PC-3 (cell line): ENCODE measurements at places on chromosomes 1 and 21. TPM values are rescaled to one million over a fixed set of nuclear protein-coding genes. Genes with fewer than 3 reads are reported as not detected.

GRCh38 chr1:28822799-28823198 is 10.8 kb downstream of the OPRD1 start:
- no peak for DNase-seq

DNA sequence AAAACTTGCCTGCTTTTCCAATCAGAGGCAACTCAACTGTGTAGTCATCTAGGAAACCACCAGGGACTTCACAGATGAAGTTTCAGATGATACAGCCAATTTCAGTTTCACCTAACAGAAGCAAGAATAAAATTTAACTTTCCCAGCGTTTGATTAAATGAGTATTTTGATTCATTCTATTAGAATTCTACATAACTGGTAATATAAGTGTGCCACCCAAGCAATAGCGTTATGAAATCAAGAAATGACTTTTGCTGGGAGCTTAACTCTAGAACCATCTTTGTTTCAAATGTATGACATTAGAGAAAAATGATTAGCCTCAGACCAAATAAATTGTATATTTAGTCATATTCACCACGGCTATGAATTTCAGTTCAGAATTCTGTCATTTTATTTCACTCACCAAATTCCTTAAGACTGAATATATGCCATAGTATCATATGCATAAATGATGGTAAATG is 239.3 kb downstream of the NRIP1 start:
- DNase-seq: no peak

GRCh38 chr21:25953659-25954058 is 216.9 kb downstream of the APP start:
- peak; percentile 46 for DNase-seq

- DNase-seq: peak; percentile 76
These were observed 656.4 kb downstream of the LTN1 start for GRCh38 chr21:28336314-28336713.

DNA sequence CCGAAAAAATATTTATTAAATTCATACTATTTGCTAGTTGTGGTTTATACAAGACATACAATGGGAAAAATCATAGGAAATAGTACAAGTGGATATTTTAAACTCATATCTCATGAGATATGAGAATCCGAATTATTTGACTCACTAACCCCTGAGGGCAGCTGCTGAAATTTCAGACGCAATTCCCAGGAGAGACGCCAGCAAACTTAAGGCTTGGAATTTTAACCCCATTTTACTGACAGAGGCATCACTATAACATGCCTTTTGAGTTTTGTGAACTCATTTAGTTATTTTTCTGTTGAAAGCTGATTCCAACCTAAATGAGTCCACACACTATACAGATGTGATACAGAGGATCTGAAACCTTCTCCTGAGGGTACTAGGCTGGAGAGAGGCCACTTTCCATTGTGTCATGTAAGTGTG is 5.9 kb upstream of the MROH9 start:
- DNase-seq: no peak

GRCh38 chr1:204616641-204617040 is 68.9 kb downstream of the LRRN2 start:
- DNase-seq: no peak

DNA sequence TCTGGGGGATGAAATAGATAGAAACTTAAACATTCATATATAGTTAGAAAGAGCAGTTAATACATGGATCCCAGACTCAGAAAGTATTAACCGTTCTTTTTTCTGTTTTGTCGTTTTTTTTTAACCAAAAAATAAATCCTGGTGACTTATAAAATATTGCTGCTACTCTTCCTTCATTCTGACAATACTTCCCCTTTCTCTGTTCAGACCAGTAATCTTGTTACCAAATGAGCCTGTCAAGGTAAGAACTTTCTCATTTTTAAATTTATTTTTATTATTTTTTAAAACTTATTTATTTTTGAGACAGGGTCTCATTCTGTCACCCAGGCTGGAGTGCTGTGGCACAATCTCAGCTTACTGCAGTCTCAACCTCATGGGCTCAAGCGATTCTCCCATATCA is 13.7 kb downstream of the PTPN22 start:
- no peak for DNase-seq

DNA sequence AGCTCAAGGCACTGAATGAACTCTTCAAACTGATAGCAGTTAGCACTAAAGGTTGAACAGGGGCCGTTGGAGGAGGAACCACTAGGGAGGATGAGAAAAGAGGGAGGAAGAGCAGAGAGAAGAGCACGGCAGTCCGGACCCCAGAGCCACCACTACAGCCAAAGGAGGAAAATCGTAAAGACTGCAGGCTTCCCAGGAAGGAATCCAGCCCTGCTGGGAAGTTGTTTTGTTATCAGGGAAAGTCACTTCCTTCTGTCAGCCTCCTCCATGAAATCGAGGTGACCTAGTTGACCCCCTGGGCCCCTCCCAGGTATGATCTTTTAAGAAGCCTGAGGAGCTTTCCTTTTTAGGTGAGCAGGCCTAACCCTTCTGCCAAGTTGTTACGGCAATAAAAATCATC is 88.2 kb downstream of the PBX1 start:
- no peak for DNase-seq

CLDN8 gene
- total RNA-seq: 0.46 and 1.5 TPM in 2 replicates

- no peak for DNase-seq
These were observed 49.9 kb downstream of the C8B start for GRCh38 chr1:56915960-56916359.

DNA sequence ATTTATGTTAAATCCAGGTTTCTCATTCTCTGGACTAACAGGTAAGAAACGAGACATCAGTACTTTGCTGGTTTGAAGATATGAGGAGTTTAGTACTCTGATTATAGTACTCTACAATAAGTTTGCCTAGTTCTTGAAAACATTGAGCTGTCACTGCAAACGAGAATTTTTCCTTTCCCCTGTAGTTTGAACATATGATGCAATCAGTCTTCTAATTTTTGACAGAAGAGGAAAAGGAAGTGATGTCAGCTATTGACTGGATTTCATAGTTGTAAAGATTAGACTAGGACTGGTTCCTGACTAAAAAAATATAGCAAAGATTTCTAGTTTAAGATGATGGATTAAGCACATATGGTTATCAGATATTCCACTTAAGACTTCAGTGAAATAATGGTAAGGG is 461.9 kb downstream of the LRRIQ3 start:
- DNase-seq: no peak

LCE2B gene
- total RNA-seq: not detected in 2 replicates

DNA sequence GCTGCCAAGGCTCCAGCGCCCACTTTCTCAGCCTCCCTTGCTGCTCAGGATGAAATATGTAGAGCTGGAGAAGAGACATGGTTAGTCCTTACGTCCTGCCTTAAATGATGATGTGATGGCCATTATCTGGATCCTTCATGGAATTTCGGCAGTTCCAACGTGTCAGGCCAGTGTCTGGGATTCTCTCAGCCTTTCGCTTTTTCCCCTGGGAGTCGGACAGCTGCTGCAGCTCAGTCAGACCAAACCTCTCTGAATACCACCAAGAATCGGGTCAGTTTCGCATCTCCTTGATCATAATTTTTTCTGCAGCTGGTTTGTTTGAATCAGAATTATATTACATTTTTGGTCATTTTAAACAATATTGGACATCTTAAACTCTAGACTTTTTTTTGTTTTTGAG is 22.3 kb upstream of the KLHDC8A start:
- DNase-seq: no peak

DNA sequence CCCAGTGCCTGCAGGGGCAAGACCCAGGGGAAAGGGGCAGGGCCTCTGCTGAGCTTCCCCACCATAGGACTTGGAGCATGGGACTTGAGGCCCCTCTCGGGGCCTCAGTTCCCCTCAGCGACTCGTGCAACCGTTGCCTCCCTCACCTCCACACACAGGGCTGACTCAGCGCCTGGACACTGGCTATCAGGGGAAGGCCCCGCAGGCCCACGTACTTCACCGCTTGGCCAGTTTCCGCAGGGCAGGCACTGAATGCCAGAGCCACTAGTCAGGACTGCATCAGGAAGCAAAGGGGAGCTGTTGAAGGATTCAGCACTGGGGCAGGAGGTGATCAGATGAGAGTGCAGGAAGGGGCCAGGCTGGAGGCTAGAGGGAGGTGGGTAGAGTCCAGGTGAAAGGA is 15.5 kb upstream of the FAM131C start:
- DNase-seq: peak; percentile 82

NTRK1 gene
- 0.15 and 0.40 TPM in 2 replicates for total RNA-seq

DNA sequence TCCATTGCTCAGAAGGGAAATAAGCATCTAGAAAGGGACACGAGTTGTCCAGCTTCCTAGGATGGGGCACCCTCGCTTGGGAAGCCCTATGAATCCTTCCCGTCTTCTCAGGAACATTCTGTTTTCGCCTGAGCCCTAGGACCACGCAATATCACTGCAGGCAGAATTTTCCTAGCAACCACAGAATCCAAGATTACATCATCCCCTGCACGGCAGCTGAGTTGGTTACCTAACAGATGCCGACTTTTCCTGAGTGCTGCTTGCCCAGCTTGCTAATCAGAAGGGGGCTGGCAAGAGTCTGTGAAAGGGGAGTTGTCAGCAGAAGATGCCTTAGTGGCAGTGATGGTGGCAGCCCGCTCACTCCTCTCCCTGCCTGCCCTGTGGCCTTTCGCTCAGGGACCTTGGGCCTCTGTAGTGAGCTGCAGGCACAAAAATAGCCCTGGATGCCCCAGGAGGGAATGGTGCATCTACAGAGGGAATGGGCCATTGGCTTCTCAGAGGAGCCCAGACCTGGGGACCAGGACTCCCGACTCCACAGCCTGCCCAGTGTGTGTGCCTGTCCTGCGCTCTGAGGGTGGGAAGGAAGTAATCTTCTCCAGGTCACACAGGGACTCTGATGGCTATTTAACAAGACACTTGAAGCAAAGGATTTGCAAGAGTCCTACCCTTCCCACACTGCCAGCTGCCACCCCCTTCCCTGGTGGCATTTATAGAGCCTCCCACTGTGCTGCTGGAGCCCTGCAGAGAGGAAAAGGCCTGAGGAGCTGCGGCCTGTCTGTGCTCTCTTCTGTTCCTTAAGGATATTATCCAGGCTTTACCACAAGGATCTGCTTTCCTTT is 28.9 kb upstream of the CLSTN1 start:
- DNase-seq: no peak

- DNase-seq: no peak
These were observed 594.4 kb downstream of the MATN1 start for GRCh38 chr1:30129001-30129408.

LCE1E gene
- total RNA-seq: not detected in 2 replicates

AVPR1B gene
- total RNA-seq: 0.22 TPM in 1 of 2 replicates, not detected in the other

NBPF26 gene
- 25.1 and 30.0 TPM in 2 replicates for total RNA-seq

DNA sequence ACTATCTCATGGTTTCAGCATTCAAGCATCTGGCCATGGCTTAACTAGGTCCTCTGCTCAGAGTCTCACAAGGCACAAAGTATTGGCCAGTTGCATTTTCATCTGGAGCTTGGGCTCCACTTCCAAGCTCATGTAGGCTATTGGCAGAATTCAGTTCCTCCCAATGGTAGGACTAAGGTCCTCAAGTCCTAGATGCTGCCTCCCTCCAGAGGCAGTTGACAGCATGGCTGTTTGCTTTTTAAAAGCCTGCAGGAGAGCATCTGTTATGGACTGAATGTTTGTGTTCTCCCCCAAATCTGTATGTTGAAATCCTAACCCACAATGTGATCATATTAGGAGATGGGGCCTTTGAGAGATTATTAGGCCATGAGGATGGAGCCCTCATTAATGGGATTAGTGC is 38.0 kb upstream of the HLX start:
- peak; percentile 22 for DNase-seq

DNA sequence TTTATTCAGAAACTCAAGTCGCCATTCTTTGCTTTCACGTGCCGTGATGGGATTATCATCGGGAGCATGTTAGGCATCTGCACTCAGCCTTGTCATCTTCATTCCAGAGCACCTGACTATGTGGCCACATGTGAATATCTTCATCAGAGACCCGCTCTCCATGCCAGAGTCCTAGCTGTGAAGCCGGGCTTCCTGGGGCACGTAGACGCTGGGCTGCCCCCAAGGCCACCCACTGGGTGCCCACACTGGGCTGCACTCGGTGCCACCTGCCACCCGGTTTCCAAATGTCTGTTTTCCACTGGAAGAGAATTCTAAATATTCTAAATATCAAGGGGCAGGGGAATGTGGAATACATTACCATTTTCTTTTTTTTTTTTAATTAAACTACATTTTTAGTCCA is 43.8 kb downstream of the SLC37A1 start:
- no peak for DNase-seq

ICOSLG gene
- 11.6 and 14.8 TPM in 2 replicates for total RNA-seq

OR2T33 gene
- total RNA-seq: 0.18 TPM in 1 of 2 replicates, not detected in the other

- peak; percentile 69 for DNase-seq
These were observed 17.5 kb downstream of the VASH2 start for GRCh38 chr1:212967801-212968200.
